Fibroblast of skin of right quadriceps (primary cell): ENCODE measurements at places on chromosomes 12 and 14.

DNA sequence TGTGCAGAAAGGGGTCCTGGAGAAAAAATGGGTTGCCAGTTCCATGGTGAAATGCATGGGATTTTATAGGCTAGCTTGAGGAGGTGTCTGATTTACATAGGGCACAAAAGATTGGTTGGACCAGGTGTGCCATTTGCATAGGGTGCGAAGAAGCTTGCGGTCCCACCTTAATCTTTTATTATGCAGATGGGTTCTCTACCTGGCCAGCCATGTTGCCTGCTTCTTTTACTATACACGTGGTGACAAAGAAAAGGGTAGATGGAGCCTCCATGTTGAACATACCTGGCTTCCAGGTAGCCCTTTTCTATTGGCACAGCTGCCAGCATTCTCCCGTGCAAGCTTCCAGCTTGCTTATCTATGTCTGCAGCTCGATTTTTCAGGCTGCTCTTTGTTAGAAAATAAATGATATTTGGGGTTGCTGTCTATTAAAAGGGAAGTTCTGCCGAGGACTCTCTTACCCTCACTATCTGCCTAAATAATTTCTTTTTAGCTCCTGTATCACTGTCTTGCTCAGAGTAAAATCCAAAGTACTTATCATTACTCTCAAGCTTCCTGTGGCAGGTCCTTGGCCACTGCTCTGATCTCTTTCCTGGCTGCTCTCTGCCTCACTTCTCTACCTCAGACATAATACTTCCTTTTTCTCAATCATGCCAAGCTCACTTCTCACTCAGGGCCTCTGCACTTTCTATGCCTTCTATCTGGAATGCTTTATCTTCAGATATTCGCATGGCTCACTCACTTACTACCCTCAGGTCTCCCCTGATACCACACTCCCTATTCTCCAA is 216.0 kb upstream of the DAAM1 start:
- DNase-seq: no peak

- no peak for DNase-seq
Observed at GRCh38 chr14:78227248-78228077, 57.3 kb downstream of the NRXN3 start.

GRCh38 chr12:103785243-103786031 is 55.6 kb downstream of the NT5DC3 start:
- DNase-seq: no peak

DNA sequence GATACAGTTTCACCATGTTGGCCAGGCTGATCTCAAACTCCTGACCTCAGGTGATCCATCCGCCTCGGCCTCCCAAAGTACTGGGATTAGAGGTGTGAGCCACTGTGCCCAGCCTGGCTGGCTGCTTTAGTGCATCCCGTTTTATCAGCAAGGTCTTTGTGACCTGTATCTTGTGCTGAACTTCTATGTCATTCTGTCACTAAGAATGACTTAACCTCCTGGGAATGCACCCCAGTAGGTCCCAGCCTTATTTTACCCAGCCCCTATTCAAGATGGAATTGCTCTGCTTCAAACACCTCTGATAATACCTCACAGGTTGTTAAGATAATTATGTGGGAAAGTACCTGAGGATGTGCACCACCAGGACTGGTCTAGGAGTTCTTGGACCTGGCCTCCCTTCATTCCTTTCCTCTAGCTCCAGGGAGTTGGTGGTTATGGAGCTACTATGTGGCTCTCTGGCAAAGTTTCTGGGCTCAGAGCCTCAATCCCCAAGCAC is 26.1 kb upstream of the JPH4 start:
- no peak for DNase-seq

GRCh38 chr14:93096691-93097322 is 18.9 kb downstream of the ITPK1 start:
- no peak for DNase-seq

DNA sequence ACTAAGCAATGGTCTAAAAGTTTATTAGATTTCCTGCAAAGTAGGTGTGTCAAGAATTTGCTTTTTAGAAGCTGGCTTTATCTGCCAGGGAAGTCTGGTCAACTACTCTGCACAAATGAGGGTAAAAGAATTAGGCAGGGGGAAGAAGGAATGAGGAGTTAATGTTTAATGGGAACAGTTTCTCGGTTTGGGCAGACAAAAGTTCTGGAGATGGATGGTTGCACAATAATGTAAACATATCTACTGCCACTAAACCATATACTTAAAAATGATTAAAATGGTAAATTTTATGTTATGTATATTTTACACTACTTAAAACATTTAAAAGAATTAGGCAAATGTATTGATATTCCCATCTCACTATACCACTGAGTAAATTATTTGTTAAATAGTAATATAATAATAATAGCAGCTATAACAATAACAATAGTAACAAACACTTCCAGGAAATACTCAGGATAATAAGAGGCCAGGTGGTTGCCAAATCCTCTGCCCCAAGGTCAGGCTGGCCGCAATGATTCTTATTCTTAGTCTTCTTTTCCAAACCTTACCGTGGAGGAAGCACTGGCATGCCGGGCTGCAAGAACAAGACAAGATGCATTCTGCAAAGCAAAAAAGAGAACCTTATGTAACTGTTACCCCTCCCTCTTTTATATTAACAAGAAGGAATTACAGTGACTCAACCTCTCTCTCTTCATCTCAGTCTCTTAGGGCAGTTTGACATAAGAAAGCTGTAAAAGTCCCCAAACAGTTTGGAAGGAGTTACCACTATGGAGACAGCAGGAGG is 13.9 kb downstream of the CS start:
- no peak for DNase-seq

DNA sequence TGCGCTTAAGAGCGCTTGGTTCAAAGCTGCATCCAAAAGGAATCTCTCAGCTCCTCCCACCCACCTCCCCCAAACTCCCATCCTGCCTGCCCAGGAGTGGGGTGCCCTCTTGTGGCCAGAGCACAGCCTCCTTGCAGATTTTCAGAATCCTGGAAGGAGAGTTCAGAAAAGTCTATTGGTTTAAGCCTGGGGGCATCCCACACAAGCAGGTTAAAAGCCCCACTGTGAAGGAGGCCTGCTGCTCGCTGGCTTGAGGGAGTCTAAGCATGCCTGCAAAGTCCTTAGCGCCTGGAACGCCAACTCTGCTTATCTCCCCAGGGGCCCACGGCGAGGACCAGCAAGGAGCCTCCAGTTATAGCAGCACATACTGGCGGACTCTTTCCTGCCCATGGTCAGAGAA is 297.1 kb downstream of the KSR2 start:
- peak; percentile 49 for DNase-seq

- DNase-seq: no peak
Observed at GRCh38 chr12:31323391-31324115, 2.4 kb downstream of the SINHCAF start.

DNA sequence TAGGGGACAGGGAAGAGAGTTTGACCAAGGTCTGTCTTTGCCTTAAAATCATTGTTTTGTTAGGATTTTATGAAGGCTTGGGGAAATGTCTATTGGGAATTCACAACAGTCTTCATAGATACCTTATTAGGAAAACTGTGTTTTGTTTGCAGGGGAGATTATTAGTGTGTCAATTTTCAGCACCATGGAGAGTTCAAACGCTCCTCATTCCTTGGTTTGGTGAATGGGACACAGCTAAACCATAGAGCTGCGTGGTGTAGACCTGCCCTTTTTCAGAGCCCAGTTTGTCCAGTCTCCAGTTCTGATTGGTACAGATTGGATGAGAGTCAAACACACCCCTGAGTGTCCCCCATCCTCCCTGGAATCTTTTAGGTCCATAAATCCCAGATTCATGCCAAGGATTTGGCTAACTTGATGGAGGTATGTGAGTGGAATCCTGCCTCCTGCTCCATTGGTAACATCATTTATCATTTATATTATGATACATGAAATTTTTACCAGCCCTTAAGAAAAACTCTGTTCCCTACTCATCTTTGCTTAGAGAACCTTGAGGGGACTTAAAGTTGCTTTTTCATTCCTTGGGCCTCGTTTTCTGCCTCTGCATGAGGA is 12.0 kb downstream of the NGDN start:
- peak; percentile 32 for DNase-seq

- no peak for DNase-seq
Observed at GRCh38 chr12:108699955-108700563, 31.3 kb downstream of the CORO1C start.

- peak; percentile 88 for DNase-seq
Observed at GRCh38 chr14:37197421-37198272, at the start of gene MIPOL1. Gene MIPOL1, plus strand, starts transcription at chr14:37197937. Its CDS starts 49,952 bp downstream, at chr14:37247889.

- no peak for DNase-seq
Observed at GRCh38 chr14:89207925-89208328, 209.1 kb downstream of the FOXN3 start.

- peak; percentile 93 for DNase-seq
Observed at GRCh38 chr12:50222275-50222783, 55.2 kb upstream of the CERS5 start.

DNA sequence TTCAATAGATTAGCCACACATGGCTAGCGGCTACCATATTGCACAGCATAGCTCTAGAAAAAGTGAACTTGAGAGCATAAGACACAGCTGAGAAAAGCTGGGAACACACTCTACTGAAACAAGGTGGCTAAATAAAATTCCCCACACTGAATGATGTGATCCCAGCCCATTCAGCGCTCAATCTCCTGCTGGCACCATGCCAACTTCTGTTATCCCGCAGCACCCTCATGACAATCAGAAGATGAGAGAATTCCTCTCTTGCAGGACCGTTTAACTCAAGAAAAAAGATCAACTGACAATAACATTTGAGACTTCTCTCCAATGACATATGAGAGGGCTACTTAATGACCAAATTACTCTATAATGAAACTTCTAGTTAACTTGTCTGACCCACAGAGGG is 115.4 kb downstream of the ADAMTS20 start:
- no peak for DNase-seq

GRCh38 chr12:92927436-92928281 is 1.4 kb downstream of the EEA1 start:
- DNase-seq: peak; percentile 74

- peak; percentile 22 for DNase-seq
Observed at GRCh38 chr12:56257491-56258067, 605 bp downstream of the ANKRD52 start.

DNA sequence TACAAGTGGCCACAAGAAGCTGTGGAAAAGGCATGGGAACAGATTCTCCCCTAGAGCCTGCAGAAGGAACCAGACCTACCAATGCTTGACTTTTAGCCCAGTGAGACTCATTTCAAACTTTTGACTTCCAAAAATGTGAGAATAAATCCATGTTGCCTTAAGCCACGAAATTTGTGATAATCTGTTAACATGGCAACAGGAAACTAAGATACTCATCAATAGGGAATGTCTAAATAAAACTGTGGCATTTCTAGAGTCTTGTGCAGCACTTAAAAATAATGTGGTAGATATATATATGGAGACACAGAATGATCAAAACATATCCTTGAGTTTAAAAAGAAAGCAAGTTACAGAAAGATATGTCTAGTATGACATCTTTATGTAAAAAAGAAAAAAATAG is 12.0 kb downstream of the HECTD4 start:
- DNase-seq: no peak

GRCh38 chr14:87343652-87344051 is 649.3 kb downstream of the GALC start:
- DNase-seq: peak; percentile 11

DNA sequence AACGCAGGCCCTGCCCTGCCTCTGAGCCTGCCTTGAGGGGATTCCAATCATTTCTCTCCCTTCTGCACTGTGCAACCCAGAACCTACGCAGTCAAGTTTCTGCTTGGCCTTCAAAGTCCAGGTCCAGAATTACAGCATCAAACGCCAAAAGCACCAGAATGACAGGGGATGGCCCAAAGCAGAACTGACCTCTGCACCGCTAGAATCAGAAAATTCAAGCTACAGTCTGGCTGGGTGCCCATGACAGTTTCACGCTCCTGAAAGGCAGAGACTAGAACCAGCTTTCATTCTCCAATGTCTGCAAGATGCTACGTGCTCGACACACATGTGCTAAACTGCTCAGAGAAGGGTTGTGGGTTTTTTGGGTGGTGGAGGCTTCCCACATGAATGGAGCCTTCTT is 4.1 kb downstream of the CLMN start:
- no peak for DNase-seq

- DNase-seq: peak; percentile 78
Observed at GRCh38 chr14:67186789-67187584, 2.3 kb upstream of the GARIN2 start.

DNA sequence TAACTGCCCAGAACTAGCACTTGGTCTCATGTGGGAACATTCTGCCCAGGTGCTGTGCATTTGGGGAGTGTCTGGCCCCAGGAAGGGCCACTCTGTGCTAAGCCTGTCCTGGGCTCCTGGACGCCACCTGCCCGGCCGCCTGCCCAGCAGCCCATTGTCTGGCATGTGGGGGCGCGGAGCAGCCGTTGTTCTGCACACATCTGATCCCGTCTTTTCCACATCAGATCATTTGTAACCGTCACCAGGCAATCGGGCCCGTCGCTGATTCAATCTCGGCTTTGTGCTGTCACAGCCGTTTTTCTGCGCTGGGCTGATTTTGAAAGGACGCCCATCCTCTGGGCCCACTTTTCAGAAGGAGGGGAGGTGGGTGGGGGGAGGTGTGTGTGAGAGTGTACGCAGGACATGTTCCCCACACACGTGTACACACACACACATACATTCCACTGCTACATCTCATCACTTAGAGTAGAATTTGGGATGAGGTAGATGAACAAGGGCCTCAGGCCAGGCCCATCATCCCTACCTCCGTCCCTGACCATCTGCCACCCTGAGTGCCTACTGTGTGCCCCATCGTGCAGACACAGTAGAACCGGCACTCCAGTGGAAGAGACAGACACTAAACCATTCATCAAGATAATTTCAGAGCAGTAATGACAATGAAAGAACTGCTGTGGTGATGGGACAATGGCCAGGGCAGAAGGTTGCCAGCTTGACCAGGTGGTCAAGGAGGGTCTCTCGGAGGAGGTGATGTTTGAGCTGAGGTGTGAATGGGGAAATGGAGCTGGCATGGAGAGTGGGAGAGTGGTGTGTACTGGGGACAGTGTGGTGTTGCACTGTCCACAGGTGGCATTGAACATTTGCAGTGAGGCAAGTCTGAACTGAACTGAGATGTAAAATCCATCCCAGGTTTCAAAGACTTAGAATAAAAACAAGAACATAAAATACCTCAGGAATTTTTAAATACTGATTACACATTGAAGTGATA is 19.0 kb downstream of the FAM222A start:
- DNase-seq: no peak

- no peak for DNase-seq
Observed at GRCh38 chr12:30877105-30877875, 49.3 kb upstream of the TSPAN11 start.

GRCh38 chr12:52691076-52691840 is 11.1 kb upstream of the KRT1 start:
- DNase-seq: no peak
